ENCODE measurements at places on chromosomes 2 and 18.

DNA sequence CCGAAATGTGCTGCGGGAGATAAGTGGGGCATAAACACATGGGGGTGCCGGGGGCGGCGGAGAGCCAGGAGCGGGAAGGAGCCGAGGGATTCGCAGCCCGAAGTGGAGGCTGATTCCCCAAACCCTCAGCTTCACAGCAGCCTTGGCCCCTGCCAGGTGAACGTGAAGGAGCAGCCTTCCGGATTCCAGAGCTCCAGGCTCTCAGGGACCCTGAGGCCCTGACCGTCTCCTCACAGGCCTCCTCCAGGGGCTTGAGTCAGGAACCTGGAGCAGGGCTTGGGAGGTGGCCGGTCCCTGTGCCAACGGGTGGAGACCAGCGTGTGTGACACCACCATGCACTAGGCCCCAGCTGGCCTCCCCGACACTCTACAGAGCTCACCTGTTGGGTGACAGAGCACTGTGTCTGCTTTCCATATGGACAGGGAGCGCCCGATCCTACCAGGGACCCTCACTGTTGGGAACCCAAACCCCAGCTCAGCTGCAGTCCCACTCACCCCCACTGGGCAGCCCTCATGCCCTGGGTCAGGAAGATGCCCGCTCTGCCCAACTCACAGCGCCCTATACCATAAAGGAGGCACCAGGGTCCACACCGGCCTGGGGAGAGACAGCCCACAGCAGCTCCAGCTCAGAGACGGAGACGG is 117.6 kb upstream of the OTOS start:
- DNase-seq: no peak

DNA sequence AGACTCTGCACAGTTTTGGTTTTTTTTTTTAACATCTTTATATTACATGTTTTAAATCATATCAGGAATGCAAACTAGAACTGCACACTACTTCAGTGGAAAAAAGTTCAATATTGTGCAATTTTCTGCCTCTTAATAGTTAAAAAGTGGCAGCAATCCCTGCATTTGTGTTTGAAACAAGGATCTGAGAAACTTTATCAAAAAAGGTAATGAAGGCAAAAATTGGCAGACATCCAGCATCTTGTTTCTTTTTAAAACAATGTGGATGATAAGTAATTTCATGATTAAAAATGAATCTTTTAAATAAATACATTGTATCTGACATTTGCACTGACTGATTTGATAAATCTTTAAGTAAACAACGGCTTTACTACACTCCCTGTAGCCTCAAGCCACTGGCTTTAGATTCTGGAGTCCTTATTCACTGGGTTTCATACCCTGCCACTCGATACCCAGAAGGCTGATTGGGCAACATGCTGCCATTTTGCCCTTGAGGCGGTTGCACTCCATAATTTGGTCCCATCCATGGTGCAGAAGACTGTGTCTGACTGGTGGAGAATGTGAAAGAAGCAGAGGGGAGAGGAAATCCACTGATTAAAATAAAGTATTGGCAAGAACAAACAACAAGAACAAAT is 21.6 kb upstream of the C2orf42 start:
- no peak for DNase-seq

DNA sequence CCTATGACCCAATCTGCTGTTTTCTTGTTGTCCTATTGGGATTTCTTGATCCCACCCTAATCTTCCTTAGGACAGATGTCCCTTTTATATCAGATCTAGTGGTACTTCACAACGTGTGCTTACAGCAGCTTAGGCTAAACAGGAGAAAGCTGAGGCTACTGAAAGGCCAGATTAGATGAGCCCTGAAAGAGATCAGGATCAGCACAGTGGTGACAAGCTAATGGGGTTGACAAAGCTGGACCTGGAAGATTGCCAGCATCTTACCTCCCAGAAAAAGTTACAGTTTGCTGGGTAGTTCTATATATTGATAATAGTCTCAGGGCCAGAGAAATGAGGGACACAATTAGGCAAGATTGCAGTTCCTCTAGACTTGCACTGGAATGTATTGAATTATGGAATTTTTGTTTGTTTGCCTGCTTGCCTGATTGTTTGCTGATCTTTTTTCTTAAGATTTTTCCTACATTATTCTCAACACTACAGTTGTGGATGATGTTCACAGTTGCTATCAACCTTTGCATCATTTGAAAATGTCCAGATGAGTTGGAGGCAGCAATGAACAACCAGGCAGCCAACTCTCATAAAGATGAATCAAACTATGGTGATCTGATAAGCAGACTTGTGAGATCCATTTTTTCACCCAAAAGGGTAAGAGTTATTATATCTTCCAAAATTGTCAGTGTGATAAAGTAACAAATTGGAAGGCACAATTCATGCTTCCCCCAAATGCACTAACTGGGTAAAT is 49.1 kb upstream of the PIK3C3 start:
- DNase-seq: no peak

DNA sequence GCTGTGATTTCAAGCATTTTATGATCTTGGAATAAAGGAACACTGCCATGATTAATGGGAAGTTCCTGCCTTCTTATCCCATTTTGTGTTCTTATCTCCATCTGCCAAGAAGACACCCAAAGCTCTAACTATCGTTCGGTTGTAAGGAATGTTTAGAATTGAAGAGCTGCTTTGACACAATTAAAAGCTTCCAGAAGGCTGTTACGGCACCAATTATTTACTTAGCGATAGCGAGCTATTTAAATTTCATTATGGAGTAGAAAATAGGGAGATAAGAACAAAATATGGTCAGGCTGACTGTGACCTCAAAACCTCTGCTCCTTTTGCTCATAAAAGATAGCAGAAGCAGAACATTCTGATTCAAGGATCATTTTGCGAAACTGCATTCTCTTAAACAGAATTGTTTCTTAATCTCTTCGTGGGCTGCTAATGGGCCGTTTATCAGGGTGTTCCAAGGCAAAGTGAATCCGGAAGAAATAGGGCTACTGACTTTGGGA is 101.6 kb downstream of the SLC4A3 start:
- DNase-seq: no peak

DNA sequence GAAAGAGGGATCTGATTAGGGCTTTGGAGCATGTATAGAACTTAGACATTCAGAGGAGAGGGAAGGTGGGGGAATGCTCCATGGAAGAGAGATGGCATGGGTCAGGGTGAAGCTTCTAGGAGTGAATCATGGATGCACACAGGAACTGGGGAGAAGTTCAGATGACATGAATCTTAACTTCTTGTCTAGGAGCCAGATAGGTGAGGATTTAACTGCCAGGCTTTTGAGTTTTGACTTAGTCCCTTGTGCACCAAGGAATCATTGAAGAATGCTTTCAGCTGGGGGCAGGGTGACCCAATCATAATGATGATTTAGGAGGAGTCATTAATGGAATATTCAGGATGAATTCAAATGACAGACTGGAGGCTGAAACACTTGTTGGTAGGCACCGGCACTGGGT is 48.7 kb downstream of the ACYP2 start:
- DNase-seq: no peak

DNA sequence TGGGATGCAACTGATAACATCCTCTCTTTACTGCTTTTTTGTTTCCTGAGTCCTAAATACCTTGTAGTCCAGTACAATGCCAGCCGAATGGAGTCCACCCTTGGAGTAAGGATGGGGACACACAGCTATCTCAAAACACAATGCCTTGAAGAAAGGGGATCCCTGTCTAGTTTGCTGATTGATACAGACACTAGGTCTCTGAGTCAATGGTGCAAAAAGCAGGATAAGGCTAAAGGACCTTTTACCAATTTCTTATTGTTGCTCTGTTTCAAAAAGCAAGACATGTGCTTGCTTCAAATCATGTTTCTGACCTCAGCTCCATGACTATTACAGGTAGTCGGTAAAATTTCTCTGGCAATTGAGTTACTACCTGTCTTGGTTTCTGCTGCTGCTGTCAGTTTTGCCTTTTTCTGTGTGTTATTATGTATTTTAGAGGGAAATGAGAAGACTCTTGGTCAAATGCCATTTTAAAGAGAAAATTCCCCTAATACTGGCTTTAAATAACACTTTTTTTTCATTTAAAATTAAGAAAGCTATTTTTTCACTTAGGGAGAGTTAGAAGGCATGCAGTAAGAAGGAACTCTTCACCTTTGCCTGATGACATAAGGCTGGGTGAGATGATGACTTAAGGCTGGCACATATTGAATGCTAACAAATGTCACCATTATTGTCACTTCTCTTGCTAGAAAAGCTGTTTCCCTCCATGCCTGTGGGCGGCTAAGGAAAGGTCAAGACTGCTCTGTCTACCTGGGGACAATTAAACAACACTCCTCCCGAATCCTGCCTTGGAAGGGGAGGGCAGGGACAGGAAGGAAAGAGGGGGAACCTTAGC is 4.9 kb upstream of the FIGLA start:
- no peak for DNase-seq

DNA sequence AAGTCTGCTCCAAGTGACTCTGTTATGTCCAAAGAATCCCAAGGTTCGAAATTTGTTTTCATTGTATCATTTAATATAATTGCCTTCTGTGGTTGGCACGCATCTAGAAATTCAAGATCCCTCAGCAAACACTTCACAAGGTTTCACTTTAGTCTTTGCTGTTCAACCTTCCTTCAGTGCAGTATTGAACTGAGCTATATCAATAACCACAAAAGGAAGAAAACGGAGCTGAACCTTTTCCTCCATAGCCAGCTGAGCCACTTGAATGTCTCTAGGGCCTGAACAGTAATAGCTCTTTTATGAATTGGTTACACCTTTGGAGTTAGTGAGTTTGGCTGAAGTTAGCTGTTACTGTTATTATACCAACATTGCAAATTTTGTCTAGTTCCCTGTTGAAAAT is 357.7 kb upstream of the HNRNPA3 start:
- no peak for DNase-seq

DNA sequence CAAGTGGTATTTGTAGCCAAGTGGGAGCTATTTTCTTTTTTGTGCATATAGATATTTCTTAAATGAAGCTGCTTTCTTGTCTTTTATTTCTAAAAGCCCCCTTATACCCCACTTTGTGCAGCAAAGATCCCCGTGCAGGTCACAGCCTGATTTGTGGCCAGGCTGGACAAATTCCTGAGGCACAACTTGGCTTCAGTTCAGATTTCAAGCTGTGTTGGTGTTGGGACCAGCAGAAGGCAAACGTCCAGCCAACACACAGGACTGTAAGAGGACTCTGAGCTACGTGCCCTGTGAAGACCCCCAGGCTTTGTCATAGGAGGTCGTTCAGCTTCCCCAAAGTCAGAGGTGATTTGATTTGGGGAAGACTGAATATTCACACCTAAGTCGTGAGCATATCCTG is 21.9 kb downstream of the FOSL2 start:
- no peak for DNase-seq

- no peak for DNase-seq
Measured at GRCh38 chr18:55877321-55877720, 289.3 kb upstream of the TCF4 start.

DNA sequence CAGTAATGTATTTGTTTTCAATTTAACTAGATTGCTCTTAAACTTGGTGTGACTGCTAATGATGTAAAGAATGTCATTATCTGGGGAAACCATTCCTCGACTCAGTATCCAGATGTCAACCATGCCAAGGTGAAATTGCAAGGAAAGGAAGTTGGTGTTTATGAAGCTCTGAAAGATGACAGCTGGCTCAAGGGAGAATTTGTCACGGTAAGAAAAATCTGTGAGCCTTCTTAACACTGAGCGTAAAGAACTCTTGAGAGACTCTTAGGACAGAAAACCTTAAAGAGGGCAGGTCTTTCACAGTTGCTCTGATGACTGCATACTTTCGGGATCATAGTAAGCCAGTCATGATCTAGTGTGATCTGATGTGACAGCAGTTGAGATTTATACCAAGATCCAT is 15.9 kb downstream of the MDH1 start:
- DNase-seq: no peak

DNA sequence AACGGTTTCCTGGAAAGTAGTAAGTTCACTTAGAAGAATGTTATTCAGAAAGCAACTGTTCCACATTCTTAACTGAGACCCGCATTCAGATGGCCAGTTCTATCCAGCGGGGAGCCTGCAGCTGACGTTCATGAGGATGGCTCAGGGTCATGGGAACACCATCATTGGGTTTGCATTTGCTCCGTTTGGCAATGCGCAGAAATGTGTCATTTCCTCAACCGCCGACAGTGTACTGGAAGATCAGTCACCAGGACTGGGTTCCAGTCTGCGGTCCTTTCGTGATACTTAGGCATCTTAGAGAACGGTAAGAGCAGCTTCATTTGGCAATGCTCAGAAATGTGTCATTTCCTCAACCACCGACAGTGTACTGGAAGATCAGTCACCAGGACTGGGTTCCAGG is 104.0 kb downstream of the DNER start:
- no peak for DNase-seq

GRCh38 chr2:41061356-41061755 is 609.5 kb upstream of the SLC8A1 start:
- no peak for DNase-seq

DNA sequence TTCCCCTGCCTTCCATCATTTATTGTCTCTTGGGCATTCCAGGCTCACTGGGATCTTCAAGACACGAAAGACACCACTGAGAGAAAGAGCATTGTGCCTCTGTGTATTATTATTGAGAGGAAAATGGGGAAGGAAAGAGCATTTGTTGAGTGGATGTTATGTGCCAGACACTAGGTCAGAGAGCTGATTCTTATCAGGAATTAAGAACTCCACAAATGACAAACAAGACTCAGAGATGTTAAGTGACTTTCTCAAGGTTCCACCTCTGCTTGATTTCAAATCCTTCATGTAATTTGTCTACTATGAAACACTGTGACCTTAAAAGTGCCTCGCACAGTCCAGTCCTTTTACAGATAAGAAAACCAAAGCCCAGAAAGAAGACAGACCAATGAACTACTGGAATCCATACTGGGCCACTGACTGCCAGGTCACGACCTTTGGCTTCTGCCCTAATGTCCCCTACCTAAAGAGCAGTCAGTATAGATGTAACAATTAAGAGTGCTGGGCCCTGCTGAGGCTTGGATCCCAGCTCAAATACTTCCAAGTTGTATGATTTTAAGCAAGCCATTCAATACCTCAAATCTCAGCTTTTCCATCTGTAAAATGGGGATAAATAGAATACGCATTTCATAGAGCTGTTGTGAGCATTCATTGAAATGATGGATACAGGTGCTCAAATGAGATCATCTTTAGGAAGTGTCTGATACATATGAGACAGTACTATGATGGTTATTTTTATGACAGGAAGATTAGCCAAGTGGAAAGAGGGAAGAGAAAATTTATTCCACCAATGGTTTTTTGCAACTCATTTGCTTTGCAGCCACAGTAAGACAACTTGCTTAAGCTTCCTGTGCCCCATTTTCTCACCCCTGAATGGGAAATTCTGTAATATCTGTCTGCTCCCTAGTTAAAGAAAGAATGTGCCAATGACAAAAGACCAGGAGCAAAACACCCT is 10.9 kb downstream of the KLF7 start:
- no peak for DNase-seq

DNA sequence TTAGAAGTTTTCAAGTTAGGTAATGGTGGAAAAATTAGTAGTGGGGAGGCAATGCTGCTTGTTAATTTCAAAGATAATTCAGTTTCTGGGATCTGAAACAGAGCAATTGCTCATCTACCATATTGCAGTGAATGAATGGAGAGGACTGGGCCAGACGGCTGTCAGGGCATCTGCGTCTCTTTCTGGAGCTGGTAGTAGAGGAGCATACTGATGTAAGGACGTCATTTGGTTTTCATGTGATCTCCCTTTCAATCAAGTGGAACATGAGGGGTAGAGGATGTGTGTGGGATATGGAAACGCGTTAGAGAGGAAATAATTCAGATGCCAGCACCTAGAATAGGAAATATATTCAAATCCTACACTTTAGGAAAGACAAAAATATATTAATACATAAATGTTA is 490.3 kb downstream of the ADCYAP1 start:
- no peak for DNase-seq
